ENCODE measurements at places on chromosomes 6 and 20. TPM values are rescaled to one million over a fixed set of nuclear protein-coding genes. Genes with fewer than 3 reads are reported as not detected.

DNA sequence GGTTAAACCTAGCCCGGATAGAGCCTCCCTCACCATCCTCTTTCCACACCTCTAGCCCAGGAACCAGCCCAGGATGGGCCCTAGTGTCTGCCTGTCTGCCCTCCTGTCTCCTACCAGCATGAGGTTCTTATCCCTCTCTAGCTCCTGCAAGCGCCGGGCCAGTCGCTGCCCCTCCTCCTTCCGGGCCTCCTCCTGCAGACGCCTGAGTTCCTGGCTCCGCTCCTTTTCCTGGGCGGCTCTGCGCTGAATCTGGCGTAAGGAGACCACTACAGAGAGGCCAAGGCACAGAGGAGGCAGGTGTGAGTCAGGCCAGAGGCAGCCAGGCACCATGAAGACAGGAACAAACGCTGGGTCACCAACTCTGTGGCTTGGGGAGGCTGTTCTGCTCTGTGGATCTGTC is 4.3 kb upstream of the PSORS1C2 start:
- DNase-seq, result no peak

DNA sequence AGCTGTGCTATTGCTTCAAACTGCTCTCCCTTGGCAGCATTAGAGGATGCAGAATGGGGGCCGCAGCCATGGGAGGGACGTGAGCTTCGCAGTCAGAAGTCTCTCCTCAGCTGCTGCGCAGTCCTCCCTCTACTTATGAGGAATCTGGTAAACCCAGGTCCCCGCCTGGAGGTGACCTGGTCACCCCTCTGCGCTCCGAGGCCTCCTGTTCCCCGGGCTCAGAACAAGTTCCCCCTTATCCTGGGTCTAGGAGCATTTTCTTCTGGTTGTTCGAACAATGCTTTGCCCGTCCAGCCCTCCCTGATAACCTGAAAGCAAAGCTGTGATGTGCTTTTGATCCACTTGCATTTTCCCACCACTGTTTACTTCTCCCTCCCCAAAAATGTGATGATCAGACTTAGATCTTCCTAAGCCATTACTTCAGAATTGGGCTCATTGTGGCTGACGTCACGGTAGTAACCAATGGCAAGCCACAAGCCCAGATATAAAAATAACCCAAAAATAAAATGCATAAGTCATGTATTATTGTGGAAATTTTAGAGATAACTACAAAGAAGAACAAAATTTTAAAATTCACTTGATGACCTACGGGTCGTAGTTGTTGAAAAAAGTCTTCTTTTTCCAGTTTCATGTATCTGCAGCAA is 80.7 kb downstream of the SERAC1 start:
- DNase-seq, result no peak

AGPAT1 gene
- total RNA-seq, result 57.1 TPM

DNA sequence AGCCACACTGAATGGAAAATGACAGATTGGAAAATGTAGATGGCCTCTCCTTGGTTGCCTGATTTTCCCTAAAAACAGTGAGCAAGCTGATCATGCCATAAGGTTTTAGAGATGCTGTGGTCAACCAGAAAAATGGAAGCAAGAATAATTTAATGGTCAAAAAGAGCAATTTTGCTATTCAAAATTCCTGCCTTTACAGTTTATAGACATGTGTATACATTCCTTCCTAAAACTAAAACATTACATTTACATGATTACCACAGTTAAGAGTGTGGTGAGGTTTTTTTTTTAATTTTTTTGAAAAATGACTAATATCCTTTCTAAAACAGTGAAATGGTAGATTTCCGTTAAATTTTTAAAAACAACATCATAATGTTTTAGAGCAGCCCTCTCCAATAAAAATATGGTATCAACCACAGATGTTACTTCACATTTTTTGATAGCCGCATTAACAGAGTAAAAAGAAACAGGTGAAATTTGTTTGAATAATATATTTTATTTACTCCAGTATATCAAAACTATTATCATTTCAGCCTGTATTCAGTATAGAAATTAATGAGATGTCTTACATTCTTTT is 407.0 kb upstream of the SOX4 start:
- DNase-seq, result no peak

DNA sequence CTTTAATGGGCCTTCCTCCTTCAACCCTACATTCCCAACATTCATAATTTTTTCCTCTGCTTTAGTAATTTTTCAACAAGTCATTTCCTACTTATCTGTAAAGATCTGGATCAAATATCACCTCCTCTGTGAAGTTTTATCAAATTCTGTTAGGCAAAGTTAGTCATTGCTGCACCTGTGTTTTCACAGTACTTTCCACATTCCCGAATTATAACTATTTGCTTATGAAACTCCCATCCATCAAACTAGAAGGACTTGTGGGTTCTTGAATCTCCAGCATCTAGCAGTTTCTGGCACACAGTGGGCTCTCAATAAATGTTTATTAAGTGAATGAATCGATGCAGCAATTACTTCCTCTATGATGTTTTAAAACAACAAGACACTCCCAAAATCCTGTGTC is 257.6 kb downstream of the HDGFL1 start:
- DNase-seq, result no peak

ANKRD6 gene
- total RNA-seq, result 6.2 TPM

GRCh38 chr6:153942361-153942760 is 96.7 kb upstream of the OPRM1 start:
- DNase-seq, result no peak

ELMO2 gene
- 26.6 TPM for total RNA-seq

HLA-DMB gene
- total RNA-seq, result 4.2 TPM

C6orf132 gene
- total RNA-seq, result 15.3 TPM

- DNase-seq, result no peak
Observed at GRCh38 chr20:16004108-16004854, 569.0 kb downstream of the KIF16B start.

DNA sequence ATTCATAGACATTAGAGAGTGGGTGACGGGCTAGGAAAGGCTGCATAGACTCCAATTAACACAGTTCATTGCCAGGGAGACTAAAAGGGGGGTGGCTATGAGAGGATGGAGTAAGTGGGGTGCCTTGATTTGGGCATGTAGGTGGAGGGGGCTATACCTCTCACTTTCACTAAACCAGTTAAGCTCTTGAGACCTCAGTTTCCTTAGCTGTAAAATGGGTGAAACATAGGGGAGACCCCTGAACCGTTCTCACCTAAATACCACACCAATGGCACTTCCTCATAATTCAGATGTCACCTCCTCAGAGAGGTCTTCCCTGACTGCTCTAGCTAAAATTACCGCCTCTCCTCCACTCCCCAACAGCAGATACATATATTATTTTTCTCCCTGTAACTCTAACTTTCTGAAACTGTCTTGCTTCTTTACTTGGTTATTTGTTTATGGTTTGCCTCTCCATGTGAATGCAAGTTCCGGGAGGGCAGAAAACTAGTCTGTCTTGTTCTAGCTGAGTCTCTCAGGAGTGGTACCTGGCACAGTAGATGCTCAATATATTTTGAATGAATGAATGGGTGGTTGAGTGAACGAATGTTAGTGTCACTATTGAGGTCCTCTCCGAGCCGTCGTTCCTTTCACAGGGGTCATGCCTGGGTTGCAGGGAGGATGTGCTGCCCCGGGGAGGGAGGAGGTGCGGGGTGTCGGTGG is 615 bp upstream of the EYA2 start:
- no peak for DNase-seq
